T-cell (primary cell): ENCODE measurements at places on chromosomes 1 and 21. TPM values are rescaled to one million over a fixed set of nuclear protein-coding genes. Genes with fewer than 3 reads are reported as not detected.

The TINAGL1 gene
- 0.43 TPM for total RNA-seq

The GPR3 gene
- total RNA-seq: not detected

The ATP1A4 gene
- total RNA-seq: not detected

DNA sequence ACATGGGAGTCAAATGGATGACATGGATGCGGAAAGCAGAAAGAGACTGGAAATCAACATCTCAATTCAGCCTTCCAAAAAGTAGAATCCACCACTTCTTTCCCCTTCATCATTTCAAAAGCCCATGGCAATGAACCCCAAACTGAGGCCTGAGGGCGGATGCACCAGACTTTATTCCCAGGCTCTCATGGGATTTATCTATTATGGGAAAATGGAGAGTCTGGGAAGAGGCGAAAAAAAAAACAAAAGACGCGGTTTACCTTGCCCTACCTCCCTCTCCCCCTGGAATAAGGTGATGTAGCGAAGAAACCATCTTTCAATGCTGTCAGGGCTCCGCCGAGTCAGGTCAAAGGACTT lies 624 bp downstream of the KIFAP3 start:
- no peak for DNase-seq

DNA sequence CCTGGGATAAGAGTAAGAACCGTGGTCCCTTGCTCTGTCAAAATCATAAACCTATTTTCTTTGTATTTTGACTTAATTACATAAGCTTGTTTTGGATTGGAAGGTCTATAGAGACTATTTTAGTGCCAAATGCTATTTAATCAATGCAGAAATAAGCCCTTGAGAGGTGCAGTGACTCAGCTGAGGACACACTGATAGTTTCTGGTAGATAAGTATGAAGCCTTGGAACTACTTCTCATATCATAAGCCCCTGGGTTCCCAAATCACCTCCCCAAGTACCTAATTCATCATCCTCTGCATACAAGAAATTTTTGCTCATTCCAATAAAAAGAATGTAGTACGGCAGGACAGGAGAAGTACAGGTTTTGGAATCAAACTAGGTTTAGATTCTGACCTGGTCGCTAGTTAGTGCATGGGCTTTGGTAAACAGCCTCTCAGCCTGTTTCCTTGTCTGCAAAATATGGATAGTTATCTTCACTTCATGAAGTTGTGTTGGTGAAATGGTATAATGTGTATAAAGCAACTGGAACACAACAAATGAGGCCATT lies 3.3 kb upstream of the CD55 start:
- no peak for DNase-seq

- DNase-seq: no peak
Measured at GRCh38 chr1:63612971-63613370, 19.8 kb downstream of the PGM1 start.
